ENCODE measurements at places on chromosomes 12 and 14.

DNA sequence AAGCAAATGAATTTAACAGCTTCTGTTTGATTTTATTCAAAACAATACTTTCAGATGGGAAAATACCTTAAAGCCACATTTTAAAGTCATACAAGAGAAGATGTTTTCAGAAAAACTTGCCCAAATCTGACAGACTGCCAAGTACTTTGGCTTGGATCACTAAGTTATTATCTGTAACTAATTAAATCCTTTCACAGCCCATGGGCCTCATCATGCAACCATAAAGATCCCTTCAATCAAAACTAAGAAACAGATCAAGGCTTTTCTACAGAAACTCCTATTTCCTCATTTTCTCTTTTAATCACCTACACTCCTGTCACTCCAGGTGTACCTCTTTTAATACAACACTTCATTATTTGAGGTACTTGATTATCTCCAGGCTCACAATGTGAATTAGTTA lies 28.1 kb downstream of the BLTP3B start:
- no peak for DNase-seq

DNA sequence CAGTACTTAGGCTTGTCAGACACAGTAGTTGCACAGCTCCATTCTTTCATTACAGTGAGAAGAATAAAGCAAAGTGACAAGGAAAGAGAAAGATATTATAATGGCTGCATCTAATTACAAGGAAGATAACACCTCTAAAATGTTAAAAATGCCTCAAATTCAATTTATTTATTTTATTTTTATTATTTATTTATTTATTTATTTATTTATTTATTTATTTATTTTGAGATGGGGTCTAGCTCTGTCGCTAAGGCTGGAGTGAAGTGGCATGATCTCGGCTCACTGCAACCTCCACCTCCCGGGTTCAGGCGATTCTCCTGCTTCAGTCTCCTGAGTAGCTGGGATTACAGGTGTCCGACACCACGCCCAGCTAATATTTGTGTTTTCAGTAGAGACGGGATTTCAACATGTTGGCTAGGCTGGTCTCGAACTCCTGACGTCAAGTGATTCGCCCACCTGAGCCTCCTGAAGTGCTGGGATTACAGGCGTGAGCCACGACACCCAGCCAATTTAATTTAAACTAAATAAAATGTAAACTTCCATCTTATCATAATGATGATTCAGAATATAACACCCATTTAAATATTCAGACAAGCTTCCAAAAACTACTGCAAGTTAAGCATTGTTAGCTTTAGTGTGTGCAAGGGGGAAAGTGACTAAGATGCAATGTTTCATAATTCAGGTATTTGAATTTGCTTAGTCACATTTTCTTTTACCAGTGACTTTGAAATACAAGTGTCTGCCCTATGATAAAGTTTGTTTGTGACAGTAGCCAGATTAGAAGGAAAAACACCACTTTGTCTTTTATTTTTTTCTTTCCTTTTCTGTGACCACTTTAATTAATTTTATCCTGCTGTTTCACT lies 2.4 kb upstream of the CFAP54 start:
- no peak for DNase-seq

DNA sequence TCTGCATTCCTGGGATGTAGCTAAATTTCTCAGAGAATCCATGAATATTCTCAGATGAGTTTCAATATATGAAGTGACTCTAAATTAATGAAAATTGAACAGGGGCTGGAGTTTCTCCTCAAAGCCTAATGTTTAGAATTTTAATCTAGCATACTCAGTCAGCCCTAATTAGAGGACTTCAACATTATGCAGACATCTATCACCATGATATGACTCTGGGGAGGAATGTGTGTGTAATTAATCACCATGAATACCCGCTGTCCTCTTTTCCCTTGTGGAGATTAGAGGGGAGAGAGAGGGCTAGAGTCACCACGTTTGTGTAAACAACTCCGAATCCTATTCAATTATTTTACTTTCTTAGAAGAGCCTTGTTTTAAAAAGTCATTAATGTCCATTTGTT lies 698.6 kb upstream of the MDGA2 start:
- no peak for DNase-seq

GRCh38 chr14:89365061-89365801 lies 51.8 kb downstream of the FOXN3 start:
- peak; percentile 74 for DNase-seq

- DNase-seq, result no peak
Measured at GRCh38 chr12:106229036-106229591, 18.7 kb downstream of the CKAP4 start.

GRCh38 chr12:114344831-114345230 lies 61.1 kb downstream of the TBX5 start:
- no peak for DNase-seq

GRCh38 chr14:82667006-82667405 lies 1133.4 kb upstream of the SEL1L start:
- DNase-seq, result no peak

DNA sequence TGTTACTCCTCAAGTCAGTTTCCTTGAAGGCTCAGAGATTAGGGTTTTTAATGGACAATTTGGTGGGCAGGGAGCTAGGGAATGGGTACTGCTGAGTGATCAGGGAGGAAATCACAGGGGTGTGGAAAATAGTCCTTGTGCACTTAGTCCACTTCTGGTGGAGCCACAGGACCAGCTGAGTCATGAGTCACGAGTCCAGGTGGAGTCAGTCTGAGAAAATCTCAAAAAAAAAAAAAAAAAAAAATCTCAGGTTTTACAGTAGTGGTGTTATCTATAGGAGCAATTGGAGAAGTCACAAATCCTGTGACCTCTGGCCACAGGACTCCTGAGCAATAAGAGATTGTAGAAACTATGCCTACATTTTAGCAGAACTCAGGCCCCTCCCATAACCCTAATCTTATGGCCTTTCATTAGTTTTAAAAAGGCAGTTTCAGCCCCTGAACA lies 28.2 kb upstream of the AMN1 start:
- DNase-seq, result no peak

- no peak for DNase-seq
Measured at GRCh38 chr12:41514907-41515306, 326.8 kb downstream of the PDZRN4 start.

- no peak for DNase-seq
Measured at GRCh38 chr12:128408669-128409068, 141.7 kb downstream of the TMEM132C start.

- DNase-seq, result no peak
Measured at GRCh38 chr12:80044694-80045046, 54.7 kb upstream of the OTOGL start.

DNA sequence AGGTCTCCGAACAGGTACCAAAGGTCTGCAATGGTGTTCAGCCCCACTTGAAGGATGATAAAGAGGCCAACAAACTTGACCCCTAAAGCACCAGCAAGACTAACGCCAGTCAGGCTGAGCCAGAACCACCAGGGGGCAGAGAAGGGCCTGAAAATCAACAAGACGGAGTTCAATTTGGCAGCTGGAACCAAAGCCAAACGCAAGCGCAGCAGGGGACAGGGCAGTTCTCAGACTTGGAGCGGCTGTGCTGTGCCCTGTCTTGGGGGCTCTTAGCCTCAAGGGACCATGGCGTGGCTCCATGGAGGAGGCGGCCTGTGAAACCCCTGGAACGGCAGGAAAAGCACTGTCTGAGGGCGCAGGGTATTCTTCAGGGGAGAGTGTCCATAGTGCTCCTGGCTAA lies 19.6 kb downstream of the POMT2 start:
- DNase-seq, result peak; percentile 63

DNA sequence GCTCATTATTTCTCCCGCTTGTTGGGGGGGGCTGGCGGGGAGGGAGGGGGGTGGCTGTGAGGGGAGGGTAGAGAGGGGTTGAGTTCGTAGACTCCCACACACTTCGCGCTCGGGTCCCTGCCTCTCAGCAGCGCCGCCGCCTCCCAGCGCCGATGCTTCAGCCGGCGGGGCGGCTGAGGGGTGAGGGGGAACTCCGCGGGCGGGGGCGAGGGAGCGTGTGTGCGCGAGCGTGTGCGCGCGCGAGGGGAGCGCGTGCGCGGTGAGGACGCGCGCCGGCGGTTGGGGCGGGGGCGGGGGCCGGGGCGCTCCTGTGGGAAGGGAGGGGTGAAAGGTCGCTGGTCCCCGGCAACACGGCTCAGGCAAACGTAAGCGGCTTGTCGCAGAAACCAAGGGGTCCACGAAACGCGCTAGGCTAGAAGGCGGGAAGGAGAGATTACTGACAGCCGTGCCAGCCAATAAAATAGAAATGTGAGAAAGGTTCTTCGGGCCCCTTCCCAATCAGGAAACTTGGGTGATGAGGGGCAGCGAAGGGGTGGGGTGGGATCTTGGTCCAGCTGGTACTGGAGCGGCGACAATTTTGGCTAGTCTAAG lies 343 bp upstream of the NOVA1 start:
- DNase-seq, result no peak

DNA sequence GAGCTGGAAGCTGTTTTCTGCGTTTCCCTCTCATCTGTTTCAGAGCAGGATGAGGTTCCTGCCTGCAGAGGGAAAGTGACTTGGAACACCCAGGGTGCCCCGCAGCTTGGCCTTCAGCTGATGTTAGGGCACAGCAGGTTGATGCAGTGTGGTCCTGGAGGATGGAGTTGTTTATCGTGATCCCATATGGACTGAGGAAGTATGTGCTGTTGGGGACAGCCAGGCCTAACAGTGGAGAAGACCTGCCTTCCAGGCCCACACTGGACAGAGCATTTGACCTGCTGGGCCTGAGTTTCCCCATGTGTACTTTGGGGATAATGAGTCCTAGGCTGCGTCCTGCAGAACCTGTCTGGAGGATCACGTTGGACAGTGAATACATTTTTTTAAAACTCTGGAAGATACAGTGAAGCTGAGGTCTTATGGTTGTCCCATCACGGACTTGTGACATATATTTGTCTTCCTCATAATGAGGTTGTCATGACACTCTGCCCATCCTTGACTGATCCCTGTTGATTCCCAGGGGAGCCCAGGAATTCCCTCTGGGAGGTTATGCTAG lies 12.8 kb downstream of the SERPINA1 start:
- no peak for DNase-seq

GRCh38 chr14:95862243-95862642 lies 14.4 kb upstream of the TUNAR start:
- no peak for DNase-seq

- no peak for DNase-seq
Measured at GRCh38 chr12:9051158-9051550, 61.8 kb downstream of the KLRG1 start.

DNA sequence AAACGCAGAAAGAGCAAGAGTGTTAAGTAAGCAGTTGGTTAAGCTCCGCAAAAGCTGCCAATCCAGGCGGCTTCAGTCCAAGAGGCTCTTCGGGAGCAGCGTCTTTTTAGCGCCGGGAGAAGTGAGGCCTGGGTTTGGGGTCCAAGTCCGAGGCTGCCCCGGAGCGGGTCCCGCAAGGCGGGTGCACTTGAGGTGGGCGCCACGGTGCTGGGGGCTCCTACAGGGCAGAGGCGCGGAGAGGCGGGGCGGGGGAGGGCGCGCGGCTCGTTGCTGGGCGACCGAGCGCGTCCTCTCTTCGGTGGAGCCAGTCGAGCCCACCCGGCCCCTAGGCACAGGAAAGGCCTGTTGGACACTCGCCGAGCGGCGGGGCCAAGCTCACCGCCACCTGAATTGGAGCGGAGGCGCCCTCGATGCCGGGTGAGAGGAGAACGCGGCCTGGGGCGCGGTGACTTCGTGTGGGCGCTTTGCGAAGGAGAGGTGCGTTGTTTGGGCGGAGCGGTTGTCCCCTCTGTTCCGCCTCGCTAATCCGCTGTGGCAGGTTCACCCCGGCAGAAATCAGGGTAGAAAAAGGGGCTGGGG lies 15.6 kb downstream of the TTC6 start:
- DNase-seq, result no peak

DNA sequence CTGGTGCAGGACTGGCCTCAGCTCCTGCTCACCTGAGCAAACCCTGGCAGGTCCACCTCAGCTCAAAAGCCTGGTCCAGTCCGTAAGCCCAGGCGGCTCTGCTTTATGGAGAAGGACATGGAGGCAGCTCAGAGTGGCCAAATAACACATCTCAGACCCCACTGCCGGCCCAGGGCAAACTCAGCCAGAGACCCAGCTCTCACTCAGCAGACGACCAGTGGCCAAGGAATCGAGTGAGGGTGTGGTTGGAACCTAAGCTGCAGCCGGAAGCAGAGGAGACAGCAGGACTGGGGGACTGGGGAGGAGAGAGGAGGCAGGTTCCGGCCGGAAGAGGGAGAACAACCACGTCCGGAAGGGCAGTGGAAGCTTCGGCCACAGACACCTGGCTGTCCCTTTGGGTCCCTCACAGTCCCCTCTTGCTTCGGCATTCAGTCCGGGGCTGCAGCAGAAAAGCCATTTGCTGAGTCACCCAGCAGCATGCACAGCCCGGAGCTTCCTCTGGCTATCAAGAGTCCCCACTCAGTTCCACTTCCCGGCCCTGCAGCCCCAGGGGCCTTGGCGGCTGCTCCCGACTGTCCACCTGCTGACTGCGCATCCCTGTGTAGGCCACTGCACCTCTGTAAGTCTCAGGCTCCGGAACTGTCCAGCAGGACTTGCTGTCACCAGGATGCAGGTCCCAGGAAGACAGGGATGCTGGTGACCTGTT lies 104.0 kb downstream of the CALM1 start:
- no peak for DNase-seq

- no peak for DNase-seq
Measured at GRCh38 chr12:104750061-104750460, 208.0 kb downstream of the SLC41A2 start.

- DNase-seq, result no peak
Measured at GRCh38 chr12:29152223-29152868, 3.3 kb downstream of the FAR2 start.

GRCh38 chr12:119593578-119594398 lies at the start of gene TMEM233:
Gene TMEM233 (plus strand): TSS chr12:119593774. CDS start chr12:119593849, 75 bp downstream.
- DNase-seq, result no peak

- no peak for DNase-seq
Measured at GRCh38 chr12:3892631-3893030, 19.4 kb upstream of the PARP11 start.

- no peak for DNase-seq
Measured at GRCh38 chr12:80200414-80200813, 101.1 kb downstream of the OTOGL start.

GRCh38 chr14:101542391-101542790 lies 18.9 kb upstream of the DIO3 start:
- no peak for DNase-seq

GRCh38 chr12:26630546-26631027 lies 202.4 kb downstream of the ITPR2 start:
- no peak for DNase-seq

GRCh38 chr12:100567945-100568344 lies 5.5 kb upstream of the GAS2L3 start:
- no peak for DNase-seq

- DNase-seq, result peak; percentile 30
Measured at GRCh38 chr12:90102957-90103652, 394.5 kb upstream of the ATP2B1 start.

DNA sequence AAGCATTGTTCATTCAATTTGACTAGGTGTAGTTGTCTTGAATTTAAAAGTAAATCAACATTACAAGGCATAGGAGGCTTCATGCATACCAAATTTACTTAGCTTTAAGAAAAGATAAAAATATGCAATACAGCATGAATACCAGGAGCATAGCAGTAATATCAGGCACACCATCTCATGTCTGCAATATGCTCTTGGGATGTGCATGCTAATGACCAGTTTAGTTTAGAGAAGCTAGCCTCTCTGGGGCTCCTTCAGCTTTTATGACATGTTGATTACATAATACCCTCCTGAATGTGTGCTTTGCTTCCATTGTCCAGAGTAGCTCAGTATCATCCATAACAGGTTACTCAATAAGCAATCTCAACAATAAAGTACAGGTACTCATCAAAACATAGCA lies 497.2 kb downstream of the FLRT2 start:
- no peak for DNase-seq

Measured in stimulated activated CD4-positive, alpha-beta T cell treated with anti-CD3 and anti-CD28 coated beads, Interleukin-4, amount 100 ng/mL, for 24 hours (primary cell).